Right ventricle myocardium superior (tissue), 1 donor: ENCODE measurements at places on chromosomes 16 and 17.
A peak's percentile ranks its signal among the peaks of the same experiment; 100 is the strongest.

DNA sequence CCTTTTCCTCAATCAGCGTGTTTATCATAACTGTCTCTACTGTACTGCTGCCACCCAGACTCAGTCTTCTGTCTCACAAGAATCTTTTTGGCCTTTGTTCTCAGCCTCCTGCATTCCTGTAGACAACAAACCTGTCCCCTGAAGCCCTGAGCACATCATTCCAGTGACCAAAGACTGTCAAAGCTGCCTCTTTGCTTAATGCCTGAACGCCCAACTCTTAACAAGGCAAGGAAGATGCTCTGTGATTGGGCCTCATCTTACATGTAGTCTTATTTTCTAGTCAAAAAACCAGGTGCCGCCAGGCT lies 29.3 kb upstream of the AQP8 start:
- DNase-seq, result no peak

- no peak for DNase-seq
Observed at GRCh38 chr16:27463741-27464591, 62.0 kb downstream of the IL21R start.

- peak; percentile 90 for DNase-seq
Observed at GRCh38 chr16:56637814-56638750, at the start of gene MT1A. MT1A (plus strand) TSS chr16:56638666; CDS start chr16:56638739, 73 bp downstream.

DNA sequence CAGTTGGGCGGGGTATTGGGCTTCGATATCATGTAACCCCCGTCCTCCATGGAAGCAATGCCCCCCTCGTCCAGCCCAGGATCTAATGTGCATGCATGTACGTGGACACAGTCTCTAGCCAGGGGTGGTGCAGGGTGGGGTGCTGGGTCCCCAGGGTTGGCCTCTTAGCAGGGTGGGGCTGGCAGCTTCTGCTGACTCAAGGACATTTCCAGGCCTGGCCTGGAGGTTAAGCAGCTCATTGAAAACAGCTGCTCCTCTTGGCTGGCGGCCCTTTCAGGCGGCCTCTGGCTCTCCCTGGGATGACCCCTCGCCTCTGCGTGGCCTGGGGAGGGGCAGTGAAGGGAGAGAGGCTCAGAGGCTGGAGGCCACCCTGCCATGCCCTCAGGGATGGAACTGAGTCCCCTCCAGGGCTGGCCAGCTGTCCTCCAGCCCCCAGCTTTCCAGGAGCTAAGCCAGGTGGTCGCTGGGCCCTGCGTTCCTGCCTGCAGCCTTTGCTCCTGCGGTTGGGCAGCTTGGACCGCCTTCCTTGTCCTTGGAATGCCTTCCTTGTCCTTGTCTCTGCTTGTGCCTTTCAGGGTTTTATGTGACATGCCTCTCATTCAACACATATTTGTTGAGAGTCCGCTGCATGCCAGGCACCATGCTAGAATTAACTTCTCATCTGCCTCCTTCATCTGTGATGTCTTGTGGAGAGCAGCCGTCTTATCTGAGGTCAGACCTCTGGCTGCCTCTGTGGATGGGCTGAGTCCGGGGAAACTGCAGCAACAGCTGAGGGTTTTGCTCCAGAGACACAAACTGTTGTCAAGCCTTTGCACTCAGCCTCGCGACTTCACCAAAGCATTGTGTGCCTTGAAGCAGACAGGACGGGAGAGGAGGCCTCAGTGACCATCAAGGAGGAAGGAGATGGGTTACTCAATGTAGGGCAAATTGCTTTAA lies 26.6 kb downstream of the MRC2 start:
- DNase-seq, result peak; percentile 92

- DNase-seq, result no peak
Observed at GRCh38 chr16:47967374-47967773, 188.4 kb downstream of the ABCC12 start.

GRCh38 chr17:13746404-13746803 lies 144.7 kb upstream of the HS3ST3A1 start:
- DNase-seq, result no peak

GRCh38 chr17:40362696-40363110 lies 1.8 kb downstream of the GJD3 start:
- peak; percentile 77 for DNase-seq

GRCh38 chr17:82531431-82531881 lies 11.9 kb downstream of the FOXK2 start:
- no peak for DNase-seq

- no peak for DNase-seq
Observed at GRCh38 chr16:75196836-75197235, 10.1 kb downstream of the CTRB2 start.

DNA sequence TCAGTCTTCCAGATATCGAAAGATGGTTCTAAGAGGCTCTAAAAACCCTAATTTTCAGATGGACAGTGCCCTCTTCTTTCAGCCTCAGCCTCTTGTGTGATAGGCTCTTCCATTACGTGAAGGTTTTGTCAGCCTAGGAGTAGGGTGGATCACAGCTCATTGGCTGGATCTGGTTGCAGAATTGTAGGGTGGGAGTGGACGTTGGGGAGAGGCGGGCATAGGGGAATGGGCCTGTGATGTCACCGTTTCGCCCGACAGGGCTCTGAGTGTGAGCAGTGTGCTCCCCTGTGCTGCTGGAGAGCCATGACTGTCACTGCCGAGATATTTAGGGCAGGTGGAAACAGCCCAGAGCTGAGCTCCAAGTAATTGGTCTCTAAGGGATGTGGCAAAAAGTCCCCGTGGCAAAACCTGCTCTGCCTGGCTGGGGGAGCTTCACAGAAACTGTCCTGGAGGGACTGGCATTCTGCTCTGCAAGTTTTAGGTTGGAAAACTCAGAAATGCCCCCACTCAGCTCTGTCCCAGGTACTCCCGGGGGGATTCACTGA lies 6.2 kb upstream of the WFIKKN1 start:
- no peak for DNase-seq

DNA sequence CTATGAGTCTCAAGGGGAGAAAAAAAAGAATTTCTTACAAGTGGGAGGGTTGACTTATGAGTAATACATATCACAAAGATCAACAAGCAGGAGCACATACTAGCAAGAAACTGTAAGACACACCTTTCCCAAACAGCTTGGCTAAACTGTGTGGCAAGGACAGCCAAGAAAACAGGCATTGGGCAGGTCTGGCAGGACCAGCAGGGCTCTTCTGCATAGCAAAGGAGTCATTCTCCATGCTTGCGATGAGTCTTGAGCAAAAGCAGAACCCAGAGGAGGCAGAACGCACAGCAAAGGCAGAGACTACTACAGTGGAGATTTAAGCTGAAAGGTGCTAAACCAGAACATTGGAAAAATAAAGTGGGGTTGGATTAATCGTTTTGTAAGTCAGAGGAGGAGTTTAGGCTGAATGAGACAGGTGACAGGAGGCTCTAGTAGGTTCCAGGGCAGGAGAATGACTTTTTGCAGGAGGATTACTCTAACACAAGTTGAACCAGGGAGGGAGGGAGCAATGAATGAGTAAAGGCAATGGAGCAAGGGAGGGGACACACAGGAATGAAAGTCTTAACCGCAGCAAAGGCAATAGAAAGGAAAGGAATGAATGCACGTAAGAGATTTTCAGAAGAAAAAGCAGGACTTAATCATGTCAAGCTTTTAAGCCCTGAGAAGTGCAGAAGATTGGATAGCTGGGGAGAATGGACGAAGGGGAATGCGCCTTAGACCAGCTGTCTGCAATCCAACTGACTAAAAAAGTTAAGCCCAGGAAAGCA lies 2.7 kb downstream of the N4BP1 start:
- no peak for DNase-seq

GRCh38 chr17:38730526-38731379 lies 612 bp downstream of the CISD3 start:
- DNase-seq, result peak; percentile 90

GRCh38 chr16:24036614-24037013 lies 200.8 kb downstream of the PRKCB start:
- no peak for DNase-seq

DNA sequence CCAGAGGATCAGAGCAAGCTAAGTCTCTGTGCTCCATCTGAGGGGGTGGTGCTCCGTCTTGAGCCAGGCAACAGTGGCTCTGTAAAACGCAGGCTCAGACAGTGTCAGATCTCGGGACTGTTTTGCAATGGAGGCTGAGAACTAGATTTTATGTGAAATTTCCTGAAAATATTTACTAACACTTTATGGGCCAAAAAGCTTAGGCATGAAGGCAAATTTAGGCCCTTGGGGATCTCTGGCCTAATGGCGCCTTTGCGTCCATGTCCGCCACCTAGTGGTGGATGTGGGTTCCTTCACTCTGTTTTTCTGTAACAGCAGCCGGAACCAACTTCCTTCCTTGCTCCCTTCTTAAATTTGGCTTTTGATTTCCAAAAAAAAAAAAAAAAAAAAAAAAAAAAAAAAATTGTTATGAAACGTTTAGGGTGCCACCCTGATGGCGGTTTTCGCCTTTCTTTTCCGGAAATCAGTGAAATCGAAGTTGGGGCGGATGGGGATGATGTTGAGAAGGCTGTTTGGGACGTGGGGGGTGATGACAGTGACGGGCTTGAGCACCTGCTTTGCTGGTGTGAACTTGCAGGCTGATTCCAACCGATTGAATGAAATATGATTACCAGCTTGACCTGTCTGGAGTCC lies 14.0 kb upstream of the ELAC2 start:
- peak; percentile 63 for DNase-seq

DNA sequence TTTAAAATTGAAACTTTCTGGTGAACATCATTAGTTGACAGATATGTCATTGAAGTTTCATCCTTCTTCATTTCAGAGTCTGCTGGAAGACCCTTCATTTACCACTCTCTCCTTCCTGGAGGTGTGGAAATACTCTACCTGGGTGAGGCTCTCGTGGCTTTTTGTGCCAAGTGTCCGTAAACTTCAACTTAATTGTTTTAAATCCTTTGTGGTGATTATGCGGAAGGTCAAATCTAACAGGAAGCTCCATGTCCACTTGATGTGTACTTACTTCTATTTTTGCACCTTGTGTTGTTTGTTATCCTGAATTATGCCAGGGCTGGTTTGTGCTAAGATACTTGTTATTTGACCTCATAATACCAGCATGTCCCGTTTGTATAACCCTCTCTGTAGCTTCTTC lies 129.2 kb downstream of the WWOX start:
- DNase-seq, result no peak

DNA sequence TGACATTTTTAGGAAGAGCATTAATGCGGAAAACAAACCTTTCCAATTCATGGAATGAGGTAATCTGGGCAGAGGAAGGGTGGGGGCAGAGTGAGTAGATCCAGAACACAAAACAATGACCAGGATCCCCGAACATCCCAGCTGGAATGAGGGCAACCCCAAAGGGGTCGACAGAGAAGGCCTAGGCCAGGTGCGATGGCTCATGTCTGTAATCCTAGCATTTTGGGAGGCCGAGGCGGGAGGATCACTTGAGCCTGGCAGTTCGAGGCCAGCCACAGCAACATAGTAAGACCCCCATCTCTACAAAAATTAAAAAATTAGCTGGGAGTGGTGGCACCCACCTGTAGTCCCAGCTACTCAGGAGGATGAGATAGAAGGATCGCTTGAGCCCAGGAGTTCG lies 64.7 kb downstream of the ZFHX3 start:
- no peak for DNase-seq

DNA sequence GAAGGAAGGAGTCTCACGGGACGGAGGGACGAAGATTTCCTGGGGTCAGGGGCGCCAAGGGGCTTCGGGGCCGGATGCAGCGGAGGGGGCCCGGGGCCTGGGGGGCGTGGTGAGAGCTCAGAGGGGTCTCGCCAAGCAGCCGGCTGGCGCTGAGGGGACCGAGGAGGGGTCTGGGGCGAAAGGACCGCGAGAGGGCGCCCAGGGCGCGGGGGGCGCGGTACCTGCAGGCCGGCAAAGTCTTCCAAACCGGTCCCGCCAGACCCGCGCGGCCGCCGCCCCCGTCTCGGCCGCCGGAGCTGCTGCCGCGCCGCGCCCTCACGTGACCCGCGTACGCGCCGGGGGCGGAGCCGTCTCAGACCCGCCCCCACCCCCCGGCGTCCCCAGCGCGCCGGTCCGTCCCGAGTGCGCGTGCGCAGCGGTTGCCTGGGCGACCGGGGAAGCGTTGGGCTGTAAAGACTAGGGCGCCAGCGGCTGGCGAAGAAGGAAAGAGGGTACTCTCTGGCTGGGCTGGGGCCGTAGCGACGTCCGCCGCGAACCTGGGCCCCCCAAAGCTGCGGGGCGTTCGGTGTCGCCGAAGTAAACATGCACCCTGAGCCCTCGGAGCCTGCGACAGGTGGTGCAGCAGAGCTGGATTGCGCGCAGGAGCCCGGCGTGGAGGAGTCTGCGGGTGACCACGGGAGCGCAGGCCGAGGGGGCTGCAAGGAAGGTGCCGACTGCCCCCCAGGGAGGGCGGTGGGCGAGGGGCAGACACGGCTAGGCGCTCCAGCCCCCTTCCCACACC lies at the start of the genes DNAAF1 and HSDL1:
TSS of gene DNAAF1 (plus strand) at position 450 of the 781 bp plus-strand sequence. CDS start at position 583, 133 bp downstream.
TSS of gene HSDL1 (minus strand) at position 319 of the 781 bp plus-strand sequence. CDS start 13,856 bp downstream, outside the sequence.
- DNase-seq, result peak; percentile 93

DNA sequence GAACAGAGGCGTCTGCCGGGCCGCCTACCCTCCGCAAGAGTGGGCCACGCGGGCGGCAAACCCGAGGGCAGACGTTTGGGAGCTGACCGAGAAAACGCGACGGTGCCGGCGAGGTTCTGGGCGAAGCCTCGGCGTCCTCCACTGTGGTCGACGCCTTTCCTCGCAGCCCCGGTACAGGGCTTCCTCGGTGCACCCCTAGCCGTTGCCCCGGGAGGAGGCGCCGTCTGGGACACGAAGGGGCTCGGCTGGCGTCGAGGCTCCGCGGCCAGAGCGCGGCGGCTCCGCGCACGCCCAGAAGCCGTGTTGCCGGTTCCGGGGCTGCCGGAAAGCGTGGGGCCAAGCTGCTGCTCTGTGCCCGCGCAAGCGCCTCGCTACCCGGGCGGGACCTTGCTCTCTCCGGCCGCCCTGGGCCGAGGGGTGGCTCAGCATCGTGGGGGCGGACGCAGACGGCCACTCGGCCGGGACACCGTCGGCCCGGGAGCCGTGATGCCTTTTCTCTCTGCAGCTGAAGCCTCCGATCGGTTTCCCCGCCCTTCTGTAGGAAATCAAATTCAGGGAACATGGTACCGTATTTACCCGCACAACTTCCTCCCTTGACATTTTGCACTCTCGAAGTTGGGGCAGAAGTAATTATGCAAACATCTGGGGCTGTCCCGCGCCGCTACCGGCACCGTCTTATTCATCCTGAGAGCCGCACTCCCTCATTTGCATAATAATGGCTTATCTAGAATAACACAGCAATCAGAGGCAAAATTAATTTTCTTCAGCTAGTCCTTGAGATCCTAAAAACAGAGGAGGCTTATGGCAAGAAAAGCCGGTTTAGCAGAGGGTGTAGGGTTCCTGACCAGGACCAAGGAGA lies 7.3 kb upstream of the CBX8 start:
- no peak for DNase-seq

DNA sequence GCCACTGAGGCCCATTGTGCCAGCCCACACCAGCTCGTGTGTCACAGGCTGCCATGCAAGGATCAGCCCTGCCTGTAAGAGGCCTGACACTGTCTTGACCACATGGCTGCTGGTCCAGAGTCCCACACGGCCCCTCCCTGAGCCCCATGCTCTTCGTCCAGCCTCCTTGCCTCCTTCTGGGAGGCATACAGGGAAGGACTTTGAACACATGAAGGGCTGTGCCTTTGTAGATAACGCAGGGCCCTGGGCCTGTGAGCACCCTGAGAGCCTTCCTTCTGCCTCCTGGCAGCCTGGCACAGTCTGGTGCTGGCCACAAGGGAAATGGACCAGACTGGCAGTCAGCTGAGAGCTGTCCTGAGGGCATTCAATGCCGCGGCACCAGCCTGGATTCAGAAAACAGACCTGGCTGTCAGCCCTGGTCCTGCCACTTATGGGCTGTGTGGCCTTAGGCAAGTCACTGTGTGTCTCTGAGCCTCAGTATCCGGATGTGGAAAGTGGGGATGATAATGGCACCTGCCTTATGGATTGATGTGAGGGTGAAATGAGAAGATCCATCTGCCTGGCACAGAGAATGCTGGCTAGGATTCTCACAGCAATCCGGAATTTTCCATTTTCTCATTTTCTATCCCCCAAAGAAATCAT lies 19.2 kb upstream of the SPNS2 start:
- no peak for DNase-seq

- no peak for DNase-seq
Observed at GRCh38 chr17:57714665-57715180, 30.4 kb downstream of the CCDC182 start.
